ENCODE measurements at places on chromosomes 7 and 10.
A peak's percentile ranks its signal among the peaks of the same experiment; 100 is the strongest.

DNA sequence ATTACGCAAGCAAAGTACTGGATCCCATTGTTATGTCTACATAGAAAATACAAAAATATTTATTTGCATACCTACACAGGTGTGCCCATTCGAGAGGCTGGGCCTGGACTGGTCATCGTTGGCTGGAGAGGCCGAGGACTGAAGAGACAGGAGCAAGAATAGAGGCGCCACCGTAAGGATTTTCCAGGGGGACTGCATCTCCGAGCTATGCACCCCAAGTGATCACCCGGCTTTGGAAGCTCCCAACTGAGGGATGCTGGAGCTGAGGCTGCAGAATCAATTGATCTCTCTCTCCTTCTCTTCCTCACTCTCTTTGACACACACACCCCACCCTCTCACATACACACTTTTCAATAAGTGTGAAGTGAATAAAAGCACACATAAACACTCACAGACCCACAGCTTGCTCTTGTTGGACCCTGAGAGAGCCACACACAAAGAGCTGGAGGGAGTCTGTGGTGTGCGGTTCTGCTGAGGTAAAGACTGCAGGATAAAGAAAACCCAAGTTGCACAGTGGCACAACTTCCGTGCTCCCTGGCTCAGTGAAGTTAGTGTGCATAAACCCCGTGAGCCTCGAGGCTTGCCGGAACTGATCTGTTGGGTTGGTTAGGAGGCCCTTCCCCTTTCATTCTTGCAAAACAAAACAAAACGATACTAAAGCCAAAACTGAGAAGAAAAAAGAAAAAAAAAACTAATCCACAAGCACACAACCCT, at the start of gene AOAH:
Gene AOAH (minus strand): TSS at position 544 of the 714 bp plus-strand sequence. CDS start 346 bp downstream, at position 198.
- DNase-seq, result peak; percentile 44

GRCh38 chr10:108956149-108956548, 967.2 kb downstream of the XPNPEP1 start:
- no peak for DNase-seq

GRCh38 chr7:28922624-28923331, 35.4 kb downstream of the TRIL start:
- no peak for DNase-seq

DNA sequence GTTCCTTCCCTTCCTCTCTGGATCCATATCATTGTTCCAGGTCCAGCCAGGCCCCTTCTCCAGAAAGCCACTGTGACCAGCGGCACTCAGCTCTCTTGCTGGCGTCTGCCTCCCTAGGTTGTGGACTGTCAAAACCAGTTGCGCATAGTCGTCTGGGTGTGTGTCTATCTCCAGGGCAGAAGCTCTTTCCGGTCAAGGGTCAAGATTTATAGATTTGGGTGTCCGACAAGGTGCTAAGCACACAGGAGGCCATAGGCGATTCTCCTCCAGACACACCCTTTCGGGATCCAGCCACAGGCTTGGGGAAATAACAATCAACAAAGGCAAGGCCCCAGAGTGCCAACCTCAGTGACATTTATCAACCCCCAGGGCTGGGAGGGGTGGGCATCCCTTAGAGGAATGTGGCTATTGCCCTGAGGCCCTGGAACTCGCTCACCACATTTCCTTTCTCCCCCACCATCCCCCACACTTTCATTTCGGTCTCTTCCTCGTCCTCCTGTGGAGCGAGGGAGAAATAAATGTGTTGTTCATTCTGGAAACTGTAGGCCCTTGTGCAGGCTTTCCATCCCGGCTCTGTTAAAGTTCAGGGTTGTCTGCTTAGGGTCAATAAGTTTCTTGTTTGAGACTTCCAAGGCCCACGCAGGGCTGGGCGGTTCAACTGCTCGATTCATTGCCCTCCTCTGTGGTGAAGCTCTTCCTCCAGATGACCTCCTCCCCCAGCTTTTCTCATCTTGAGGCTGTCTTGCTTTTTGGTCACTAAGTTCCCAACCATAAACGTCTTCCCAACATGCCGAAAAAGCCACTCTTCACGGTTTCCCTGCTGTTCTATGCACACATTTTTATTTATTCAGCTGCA, 57.9 kb downstream of the AFAP1L2 start:
- no peak for DNase-seq

- no peak for DNase-seq
Measured at GRCh38 chr10:34575882-34576281, 239.2 kb downstream of the PARD3 start.

GRCh38 chr7:124758327-124758726, 7.3 kb downstream of the GPR37 start:
- DNase-seq, result no peak

GRCh38 chr7:132161533-132161915, 414.7 kb downstream of the PLXNA4 start:
- no peak for DNase-seq

DNA sequence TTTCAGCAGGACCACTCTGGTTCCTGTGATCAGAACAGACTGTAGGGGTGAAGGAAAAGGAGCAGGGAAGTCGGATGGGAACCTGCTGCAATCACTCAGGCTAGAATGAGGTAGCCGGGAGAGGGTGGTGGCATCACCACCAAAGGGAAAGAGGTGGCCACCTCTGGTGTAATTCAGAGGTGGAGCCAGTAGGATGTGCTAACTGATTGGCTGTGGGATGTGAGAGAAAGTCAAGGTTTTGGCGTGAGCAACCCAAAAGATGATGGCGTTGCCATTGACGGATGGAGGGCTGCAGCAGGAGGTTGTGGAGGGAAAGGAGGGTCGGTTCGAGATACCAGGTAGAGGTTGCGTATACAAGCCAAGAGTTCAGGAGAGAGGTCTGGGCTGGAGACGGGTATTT, 7.4 kb upstream of the VSIR start:
- DNase-seq, result no peak

DNA sequence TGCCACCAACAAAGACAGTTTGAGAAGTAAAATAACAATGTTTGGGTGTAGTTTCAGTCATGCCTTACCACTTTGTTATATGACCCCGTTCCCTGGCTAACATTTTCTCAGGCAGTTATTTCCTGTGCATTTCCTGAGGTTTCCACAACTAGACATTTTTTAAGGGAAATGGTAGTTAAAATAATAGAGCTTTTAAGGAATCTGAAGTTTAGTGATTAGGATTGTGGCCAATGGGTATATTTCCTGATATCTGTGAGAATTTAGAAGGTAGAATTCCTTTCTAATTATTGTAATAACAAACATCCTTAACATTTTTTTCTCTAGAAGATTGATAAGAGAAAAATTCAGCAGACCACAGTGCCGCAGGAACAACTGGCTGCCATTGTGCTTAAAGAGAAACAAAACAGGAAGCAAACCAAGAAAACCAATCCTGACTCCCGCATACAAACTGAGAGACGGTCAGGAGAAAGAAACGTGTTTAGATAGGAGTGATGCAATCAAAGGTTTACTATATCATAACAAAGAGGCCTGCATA, 193.6 kb downstream of the MBL2 start:
- no peak for DNase-seq

DNA sequence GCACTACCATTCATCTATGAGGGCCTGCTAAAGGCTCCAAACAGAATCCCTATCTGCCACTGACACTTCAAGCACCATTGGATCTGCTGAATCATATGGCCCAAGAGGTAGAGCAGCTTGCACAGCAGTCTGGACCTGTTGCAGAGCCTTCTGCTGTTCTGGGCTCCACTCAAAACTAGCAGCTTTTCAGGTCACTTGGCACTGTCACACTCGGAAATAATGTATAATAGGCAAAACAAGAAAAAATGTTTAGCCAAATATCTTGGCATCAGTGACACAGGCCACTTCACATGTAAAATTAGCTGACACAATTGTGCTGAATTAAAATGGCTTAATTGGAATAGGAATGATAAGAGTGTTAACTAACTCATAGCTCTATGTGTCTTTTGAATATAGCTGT, 1182.9 kb upstream of the LRRTM3 start:
- no peak for DNase-seq

GRCh38 chr10:77005871-77006270, 631.7 kb downstream of the KCNMA1 start:
- DNase-seq, result no peak

- peak; percentile 7 for DNase-seq
Measured at GRCh38 chr10:113960617-113961181, 83.0 kb upstream of the ADRB1 start.

GRCh38 chr10:78596556-78596955, 472.2 kb upstream of the ZMIZ1 start:
- no peak for DNase-seq

GRCh38 chr10:32418572-32418971, 27.4 kb upstream of the CCDC7 start:
- no peak for DNase-seq

- no peak for DNase-seq
Measured at GRCh38 chr10:8211631-8212030, 157.1 kb downstream of the GATA3 start.

DNA sequence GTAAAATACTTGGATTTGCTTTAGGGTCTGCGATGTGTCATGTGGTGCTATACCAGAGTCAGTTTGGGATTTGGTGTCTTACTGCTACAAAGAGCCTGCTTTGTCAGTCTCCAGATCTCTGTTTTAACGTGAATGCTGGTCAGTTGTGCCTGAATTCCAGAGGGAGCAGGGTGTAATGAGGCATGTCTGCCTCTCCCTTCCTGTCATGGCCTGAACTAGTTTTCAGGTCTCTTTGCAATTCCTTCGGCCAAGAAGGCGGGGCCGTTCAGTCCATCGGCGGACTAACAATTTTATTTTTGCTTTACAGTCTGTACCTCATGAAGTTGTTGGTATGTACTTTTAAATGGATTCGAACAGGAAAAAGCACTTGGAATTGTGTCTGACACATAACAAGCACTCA, 465.1 kb upstream of the ADARB2 start:
- no peak for DNase-seq
